ENCODE measurements at places on chromosomes 11 and 22.

- no peak for DNase-seq
Measured at GRCh38 chr22:28973352-28973751, 88.3 kb downstream of the C22orf31 start.

DNA sequence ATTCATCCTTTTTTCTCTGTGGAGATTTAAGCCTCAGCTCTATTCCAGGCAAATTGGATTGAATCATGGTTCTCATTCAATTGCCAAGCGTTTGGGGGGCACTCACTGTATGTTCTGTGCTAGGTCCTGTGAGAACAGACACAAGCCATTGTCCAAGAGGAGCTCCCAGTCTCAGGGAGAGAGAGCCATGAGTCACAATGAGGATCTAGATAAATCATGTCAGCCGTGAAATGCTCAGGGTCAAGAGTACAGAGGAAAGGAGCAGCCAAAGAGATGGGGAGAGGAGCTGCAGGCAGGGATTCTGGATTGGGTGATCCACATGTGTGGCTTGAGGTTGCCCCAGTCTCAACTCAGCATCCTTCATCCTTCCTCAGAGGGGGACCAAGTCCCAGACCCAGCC is 93.6 kb downstream of the FEZ1 start:
- no peak for DNase-seq

GRCh38 chr11:75490221-75491181 is 35.2 kb downstream of the GDPD5 start:
- DNase-seq: no peak

DNA sequence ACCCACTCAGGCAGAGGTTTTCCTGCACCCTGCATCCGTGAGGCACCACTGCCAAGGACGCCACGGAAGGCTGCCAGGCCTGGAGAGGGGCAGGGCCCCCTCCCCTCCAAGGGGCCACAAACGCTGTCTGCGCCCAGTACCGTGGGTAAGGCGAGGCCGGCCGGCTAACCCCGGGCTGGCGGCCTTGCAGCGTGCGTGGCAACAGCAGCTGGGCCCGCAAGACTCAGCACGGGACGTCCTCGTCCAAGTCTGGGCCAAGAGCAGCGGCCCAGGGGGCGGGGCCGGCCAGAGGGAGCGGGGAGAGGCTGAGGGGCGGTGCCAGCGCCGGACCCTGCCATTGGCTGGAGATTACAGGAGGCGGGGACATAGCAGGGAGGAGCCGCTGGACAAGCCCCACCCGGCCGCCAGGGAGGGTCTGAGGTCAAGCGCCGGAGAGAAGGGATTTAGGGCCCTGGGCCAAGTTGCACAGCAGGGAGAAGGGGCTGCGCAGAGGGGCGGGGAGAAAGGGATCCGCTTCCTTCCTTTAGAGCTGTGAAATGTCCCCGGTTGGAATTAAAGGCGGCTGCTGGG is 16.0 kb downstream of the SLC43A1 start:
- peak; percentile 73 for DNase-seq

GRCh38 chr11:78642979-78643675 is 68.5 kb upstream of the NARS2 start:
- DNase-seq: no peak

DNA sequence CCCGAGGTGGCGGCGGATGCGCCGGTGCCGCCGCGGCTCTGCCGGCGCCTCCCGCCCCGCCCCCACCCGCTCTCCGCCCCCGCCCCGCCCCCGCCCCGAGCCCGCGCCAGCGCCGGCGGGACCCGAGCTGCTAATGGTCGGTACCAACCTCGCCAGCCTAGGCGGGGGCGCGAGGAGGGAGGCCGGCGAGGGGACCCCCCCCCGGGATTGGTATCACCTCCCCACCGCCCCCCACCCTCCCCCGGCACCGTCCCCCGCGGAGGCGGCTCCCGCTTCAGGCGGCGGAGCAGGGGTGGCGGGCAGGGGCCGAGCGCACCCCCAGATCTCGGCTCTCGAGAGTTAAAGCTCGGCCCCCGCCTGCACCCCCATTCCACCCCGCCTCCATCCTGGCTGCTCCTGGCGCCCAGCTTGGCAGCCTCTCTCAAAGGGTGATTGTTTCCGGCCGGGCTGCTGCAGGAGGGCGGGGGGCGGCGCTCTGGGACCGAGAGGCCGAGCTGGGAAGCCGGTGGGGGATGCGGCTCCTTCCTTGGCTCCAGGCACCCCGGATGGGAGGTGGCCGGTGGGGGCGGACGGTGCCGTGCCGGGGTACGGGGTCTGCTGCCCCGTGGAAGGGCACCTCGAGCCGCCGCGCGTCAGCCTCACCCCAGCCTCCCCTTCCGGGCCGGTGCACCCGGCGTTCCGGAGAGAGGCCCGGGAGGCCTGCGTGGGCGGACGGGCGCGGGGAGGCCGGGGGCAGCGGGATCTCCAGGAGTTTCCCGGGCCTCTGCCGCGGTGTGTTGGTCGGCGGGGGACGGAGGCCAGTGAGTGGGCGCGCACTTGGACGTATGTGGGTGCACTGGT is at the start of gene B3GAT1:
Gene B3GAT1, minus strand, starts transcription at position 40 of the 840 bp plus-strand sequence. CDS start 24,583 bp downstream, outside the sequence.
- DNase-seq: no peak

DNA sequence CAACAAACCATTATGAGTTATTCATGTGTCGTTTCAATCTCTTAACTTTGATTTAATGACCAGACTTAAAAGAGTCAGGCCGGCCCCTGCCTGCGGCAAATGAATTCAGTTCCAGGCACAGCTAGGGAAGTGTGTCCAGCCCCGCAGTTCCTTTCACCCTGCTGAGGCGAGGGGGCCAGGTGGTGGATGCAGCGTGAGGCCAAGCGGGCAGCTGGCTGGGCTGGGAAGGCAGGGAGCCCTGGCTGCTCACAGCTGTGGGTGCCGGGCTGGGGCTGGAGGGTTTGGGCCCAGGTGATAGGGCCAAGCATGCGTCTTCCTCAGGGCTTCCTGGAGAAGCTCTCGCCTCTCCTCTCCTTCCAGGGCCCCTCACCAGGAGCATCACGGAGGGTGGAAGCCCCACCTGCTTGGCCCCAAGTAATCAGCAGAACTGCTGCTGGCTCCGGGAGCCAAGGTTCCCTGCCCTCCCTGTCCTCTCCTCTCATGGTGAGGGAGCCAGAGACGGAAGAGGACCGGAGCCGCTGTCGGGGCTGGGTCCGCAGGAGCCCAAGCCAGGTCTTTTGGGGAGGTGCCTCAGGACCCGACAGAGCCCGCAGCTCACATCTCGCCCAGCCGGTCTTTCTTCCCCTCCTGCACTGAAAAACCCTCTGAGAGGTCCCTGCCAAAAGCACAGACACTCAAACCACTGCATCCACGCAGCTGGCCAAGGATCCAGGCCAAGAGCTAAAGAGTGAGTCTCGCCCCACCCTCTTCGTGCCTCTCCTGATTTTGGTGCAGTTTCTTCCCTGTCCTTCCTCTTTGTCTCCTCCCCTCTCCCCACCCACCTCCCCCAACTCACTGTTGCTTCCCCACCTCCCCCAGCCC is 97.0 kb downstream of the ST3GAL4 start:
- DNase-seq: no peak

DNA sequence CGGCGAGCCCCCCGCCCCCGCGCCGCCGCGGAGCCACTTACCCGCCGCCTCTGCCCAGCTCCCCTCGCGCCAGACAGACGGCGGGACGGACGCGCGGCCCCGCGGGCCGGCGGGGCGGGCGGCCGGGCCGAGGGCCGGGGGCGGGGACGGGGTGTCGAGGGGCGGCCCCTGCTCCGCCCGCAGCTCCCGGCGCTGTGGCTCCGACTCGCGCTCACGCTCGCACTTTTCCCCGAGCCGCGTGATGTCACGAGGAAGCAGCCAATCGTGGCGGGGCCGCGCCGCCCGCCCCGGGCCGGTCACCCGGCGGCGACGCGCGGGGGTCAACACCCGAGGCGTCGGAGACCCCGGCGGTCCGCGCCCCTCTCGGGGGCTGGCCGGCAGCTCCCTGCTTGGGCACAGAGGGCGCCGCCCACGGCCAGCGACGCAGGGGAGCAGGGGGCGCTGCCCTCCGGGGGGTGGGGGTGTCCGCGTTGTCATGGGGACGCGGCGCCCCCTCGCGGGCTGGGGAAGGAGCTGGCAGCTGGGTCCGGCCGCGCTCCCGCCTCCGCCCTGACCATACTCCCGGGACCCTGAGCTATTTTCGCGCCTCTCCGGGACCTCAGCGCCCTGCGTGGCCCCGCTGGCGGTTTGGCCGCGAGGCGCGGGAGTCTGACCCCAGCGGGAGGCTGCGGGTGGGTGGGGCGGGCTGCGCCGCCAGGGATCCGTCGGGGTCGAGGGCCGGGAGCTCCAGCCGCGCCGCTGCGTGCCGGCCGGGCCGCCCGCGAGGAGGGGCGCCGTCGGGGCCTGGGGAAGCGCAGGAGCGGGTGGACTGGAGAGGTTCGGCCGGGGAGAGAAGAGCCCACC is at the start of gene CHRM4:
Gene CHRM4, minus strand, starts transcription at position 199 of the 843 bp plus-strand sequence. CDS start 5,219 bp downstream, outside the sequence.
- no peak for DNase-seq

DNA sequence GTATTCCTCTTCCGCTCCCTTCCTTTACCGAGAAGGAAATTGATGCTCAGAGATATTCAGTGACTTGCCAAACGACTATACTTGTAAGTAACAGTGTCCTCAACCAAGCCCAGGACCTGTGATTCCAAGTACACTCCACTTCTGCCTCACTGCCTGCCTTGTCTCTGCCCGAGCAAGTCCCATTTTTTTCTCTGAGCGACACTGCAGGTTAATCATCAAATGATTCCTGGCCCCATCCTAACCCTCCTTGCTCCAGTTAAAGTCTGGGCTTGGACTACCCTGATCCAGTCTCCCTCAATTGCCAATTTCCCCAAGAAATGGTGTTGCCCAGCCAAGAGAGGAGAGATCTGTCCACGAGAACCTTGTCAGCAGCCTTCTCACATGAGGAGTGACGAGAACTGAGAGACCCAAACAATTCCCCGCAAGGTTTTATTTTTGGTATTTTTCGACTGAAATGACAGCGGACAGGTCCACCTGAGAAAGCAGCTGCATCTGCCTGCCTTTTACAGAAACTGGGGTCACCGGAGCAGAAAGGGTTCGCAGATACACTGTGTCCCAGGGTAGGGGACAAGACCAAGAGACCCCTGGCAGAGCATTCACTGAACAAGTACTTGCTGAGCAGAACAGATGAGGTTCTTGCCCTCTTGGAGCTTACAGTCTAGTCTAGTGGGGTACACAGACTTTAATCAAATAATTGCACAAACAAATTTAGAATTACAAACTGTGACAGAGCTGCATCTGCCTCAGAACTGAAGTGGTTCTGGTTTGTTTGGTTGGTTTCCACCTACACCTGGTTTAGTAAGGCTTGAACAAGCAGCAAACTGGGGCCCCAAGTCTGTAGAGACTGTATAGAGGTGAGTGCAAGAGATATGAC is 11.4 kb downstream of the POU2AF1 start:
- no peak for DNase-seq

GRCh38 chr11:130727157-130728119 is 188.8 kb downstream of the SNX19 start:
- DNase-seq: no peak

DNA sequence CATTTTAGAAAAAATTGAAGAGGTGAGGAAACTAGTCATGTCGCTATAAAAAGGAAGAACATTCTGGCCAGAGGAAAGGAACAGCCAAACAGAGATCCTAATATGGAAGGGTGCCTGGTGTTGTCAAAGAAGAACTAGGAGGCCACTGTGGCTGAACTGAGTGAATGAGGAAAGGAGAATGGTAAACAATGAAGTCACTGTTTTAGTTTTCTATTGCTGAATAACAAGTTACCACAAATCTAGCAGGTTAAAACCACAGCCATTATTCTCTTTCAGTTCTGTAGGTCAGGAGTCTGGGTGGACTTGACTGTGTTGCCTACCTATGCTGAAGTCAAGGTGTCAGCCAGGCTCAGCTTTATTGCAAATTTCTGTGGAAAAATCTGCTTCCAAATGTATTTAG is 549.3 kb upstream of the CCDC90B start:
- peak; percentile 58 for DNase-seq

- no peak for DNase-seq
Measured at GRCh38 chr22:46617207-46617985, 2.8 kb upstream of the GRAMD4 start.

DNA sequence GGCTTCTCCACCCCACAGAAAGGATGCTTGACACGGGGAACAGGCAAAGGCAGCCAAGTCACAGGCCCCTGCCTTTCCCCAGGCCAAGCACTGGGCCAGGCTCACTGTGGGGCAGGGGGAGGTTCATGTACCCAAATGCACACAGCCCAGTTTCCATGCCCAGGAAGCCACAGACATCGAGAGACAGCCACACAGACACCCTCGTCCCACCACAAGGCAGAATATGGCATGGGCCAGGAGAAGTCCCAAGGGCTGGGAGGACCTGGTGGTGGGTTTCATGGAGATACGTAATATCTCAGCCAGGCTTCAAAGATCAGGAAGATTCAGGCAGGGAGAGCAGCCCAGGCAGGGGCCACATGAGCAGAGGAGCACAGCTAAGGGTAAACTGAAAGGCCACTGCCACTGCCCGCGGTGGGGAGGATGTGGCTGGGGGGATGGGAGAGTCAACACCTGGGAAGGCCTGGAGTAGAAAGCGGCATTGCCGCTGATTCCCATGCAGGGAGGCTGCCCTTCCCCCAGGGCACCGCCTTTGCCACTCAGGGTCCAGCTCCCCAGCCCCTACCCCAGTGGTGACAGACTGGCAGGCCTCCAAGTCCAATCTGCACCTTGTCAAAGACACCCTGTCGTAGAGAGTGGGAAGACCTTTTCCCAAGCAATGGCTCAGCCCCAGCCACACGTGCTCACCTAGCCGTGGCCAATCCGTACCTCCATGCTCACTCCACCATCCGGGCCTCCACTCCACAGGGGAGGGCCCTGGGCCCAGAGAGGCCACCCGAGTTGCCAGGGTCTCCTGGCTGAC is 2.4 kb upstream of the MFNG start:
- DNase-seq: no peak

DNA sequence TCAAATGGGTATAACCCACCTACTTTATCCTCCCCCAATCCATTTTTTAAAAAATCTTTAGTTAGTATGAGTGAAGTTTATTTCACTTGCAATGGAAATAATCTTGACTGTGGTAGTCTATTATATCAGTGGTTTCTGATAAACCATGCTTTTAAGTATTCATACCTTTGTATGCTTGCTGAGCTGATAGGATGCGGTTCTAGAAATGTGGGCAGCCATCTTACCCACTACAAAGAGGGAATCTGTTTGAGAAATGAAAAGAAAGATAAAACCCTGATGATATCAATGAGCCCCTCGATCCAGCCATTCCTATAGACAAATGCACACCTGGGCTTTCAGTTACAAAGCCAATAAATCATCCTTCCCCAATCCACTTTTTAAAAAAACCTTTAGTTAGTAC is 13.8 kb upstream of the PVALB start:
- DNase-seq: no peak

DNA sequence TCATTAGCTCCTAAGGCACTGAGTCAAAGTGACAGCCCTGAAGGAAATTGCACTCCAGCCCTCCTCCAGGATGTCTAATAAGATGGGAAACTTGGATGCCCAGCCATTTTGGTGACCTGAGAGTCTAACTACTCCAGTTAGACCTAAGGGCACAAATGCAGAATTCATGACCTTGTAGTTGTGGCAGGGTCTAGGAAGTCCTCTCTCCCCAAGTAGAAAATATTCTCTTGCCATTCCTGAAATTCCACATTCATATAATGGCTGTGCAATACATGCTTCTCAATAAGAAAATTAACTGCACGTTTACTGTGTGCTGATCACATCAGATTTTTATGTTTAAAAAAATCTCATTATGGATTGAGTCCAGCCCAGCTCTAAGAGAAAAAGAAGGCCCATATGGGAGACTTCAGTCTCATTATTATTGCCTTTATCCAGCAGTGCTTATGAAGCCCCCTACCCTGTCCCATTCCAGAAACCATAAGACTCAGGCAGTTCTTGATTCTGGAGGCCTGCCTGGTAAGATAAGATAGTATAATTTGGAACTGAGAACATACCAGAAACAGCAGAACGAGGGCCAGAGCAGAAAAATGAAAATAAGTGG is 133.7 kb upstream of the LDLRAD3 start:
- DNase-seq: no peak

- peak; percentile 83 for DNase-seq
Measured at GRCh38 chr11:100687630-100688395, 725 bp downstream of the ARHGAP42 start.
